ENCODE measurements at places on chromosomes 7 and 10.

- DNase-seq = no peak
Measured at GRCh38 chr7:67653856-67654454, 657.3 kb downstream of the TYW1 start.

GRCh38 chr10:77212632-77213031 is 425.0 kb downstream of the KCNMA1 start:
- DNase-seq = no peak

DNA sequence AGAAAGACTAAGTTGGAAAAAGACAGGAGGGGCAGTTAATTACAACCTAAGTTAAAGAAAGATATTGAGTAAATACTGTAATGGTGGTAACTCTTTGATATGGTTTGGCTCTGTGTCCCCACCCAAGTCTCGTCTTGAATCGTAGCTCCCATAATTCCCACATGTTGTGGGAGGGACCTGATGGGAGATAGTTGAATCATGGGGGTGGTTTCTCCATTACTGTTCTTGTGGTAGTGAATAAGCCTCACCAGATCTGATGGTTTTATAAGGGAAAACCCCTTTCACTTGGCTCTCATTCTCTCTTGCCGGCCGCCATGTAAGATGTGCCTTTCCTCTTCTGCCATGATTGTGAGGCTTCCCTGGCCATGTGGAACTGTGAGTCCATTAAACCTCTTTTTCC is 143.8 kb downstream of the GRK5 start:
- no peak for DNase-seq

GRCh38 chr7:24967696-24968095 is 12.3 kb downstream of the OSBPL3 start:
- no peak for DNase-seq

DNA sequence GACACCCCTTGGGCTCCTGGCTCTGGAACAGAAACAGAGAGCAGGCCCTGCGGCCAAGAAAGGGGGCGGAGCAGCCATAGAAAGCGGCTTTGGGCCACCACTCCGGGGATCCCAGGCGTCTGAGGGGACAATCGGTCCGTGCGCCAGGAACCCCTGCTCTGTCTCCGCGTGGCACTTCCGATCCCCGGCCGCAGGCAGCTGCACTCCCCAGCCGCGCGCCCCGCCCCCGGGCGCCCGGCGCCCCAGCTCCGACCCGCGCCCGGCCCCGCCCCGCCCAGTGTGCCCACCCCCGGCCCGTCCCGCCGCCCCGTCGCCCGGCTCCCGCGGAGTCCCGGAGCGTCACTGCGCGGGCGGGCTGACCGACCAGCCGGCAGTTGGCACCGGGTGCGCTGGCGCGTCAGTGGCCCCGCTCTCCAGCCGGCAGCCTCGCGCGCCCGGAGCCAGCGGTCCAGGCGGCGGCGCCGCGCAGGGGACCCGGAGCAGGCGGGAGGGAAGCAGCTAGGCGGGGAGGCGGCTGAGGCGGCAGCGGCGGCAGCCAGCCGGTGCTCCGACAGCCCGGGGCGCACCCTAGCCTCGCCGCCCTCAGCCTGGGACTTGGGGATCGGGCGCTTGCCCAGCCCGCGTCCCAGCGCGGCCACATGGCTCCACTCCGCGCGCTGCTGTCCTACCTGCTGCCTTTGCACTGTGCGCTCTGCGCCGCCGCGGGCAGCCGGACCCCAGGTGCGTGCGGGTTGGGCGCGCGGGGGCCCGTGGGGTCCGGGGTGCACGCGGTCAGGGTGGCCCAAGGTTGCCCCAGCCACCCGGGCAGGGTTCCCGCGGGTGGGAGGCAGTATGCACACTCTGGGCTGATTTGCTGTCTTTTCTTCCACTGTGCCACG is at the start of gene ADAMTS14:
ADAMTS14 (plus strand) TSS at position 342 of the 878 bp plus-strand sequence; CDS start at position 639, 297 bp downstream.
- no peak for DNase-seq

- peak; percentile 72 for DNase-seq
Measured at GRCh38 chr10:104337521-104337984, 712 bp downstream of the ITPRIP start.

- DNase-seq = no peak
Measured at GRCh38 chr10:24834869-24835268, 111.2 kb upstream of the ARHGAP21 start.

DNA sequence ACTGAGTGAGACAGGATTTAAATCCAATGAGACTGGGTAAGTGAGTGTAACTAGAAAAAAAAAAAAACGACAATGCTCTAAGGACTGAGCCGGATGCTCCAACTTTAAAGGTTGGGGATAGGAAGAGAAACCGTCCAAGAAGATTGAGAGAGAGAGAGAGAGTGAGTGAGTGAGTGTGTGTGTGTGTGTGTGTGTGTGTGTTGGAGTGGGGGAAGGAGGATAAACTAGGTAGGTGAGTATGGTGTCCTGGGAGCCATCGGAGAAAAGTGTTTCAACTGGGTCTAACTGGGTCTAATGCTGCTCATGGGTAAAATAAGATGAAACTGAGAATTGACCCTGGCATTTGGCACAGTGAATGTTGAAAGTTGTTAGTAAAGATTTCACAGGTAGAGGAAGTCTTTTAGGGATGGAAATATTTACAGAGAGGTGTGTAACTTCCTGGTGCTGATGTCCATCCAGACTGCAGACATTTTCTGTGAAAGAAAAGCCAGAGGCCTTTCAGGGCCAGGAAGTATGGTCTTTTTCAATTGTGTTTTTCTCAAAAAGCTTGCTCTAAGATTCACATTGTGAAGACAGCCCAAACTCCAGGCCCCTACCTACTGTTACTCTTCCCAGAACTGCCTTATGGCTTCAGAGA is 14.2 kb downstream of the ENTPD1 start:
- no peak for DNase-seq

DNA sequence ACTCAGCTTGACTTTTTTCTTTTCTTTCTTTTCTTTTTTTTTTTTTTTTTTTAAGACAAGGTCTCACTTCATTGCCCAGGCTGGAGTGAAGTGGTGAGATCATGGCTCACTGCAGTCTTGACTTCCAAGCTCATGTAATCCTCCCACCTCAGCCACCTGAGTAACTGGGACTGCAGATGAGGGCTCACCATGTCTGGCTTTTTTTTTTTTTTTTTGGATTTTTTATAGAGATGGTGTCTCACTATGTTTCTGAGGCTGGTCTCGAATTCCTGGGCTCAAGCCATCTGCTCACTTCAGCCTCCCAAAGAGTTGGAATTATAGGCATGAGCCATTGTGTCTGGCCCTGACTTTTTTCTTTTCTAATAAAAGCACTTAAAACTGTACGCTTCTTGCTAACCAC is 358.2 kb upstream of the IGFBP3 start:
- no peak for DNase-seq

- no peak for DNase-seq
Measured at GRCh38 chr10:35206274-35206673, 79.6 kb downstream of the CREM start.

DNA sequence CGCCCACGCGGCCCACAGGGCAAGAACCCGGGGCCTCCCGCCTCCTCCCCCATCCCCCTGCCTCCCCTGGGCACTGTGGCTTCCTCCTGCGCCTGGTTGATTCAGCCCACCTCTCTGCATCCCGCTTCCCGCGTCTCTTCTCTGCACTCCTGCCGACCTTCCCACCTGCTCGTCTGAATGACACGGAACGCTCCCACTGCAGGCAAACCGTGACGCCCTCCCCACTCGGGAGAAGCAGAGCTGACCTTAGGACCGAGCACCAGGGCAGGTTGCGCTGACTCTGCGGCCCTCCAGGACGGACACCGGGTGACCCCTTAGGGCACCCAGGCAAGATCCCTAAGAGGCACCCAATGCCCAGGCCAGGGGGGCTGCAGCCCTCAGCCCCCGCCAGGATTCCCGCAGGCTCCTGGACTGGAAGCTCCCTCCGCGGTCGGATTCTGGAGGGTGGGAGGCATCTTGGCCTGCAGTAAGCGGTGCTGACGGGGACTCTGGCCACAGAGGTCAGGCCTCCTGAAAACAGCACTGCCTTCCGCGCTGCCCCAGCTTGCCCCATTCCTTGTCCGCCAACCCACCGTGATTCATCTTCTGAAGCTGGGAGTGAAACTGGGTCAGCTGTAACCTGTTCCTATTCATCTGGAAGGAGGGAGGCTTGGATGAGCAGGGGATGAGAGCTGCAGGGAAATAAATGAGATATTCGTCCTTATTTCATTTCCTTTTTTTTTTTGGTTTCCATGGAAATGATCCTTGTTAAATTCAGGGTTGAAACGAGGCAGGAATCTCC is 990 bp downstream of the CALML3 start:
- DNase-seq = no peak

DNA sequence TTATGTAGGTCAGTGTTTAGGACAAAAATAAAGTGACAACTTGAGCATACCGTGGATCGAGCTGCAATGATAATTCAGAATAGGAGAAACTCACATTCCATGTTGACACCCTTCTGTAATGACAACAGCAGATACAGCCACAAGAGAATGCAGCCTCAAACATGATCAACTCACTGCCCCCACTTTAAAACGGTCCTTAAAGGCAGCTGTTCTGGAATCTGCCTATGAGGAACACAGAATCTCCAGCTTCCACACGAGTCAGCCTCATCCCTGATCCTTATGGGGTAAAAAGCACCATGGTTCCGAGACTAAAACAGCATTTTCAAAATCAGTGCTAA is 32.5 kb upstream of the DAGLB start:
- DNase-seq = no peak

DNA sequence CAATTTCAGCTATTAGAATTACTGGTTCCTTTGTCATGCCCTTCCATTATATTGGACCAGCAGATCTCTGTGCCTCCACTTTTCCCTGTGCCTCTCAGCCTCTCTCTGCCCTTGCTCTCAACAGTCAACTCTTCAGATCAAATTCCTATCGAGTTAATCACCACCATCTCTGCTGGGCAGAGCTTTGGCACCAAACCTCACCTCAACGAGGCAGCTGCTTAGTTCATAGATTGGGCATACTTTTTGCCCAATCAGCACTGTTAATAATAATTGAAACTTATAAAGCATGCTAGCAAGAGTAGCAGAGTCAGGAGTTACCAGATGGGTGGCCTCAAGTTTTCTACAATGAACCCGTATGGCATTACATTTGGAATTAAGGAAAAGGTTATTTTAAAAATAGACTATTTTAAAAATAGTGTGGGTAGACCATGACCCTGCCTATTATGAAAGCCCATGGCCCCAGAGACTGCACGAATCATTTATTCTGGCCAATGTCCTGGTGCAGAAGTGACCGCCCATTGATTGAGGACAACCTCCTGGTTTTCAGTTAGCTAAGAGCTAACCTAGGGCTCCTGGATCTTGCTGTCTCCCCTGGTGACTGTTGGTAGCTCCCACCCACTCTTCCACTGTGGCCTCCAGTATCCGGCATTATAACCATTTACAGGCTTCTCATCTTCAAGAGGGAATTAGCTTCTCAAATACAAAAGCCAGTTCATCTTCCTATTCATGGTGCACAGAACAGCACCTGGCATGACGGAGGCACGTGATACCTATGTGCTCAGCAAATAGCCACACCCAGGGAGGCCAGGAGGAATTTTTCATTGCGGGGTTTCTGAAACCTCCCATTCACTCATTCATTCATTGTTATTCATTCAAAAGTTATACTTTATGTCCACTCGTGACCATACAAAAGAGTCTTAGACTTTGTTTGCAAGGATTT is 265.4 kb downstream of the INHBA start:
- no peak for DNase-seq

GRCh38 chr10:95375418-95375817 is 84.6 kb upstream of the PDLIM1 start:
- no peak for DNase-seq

DNA sequence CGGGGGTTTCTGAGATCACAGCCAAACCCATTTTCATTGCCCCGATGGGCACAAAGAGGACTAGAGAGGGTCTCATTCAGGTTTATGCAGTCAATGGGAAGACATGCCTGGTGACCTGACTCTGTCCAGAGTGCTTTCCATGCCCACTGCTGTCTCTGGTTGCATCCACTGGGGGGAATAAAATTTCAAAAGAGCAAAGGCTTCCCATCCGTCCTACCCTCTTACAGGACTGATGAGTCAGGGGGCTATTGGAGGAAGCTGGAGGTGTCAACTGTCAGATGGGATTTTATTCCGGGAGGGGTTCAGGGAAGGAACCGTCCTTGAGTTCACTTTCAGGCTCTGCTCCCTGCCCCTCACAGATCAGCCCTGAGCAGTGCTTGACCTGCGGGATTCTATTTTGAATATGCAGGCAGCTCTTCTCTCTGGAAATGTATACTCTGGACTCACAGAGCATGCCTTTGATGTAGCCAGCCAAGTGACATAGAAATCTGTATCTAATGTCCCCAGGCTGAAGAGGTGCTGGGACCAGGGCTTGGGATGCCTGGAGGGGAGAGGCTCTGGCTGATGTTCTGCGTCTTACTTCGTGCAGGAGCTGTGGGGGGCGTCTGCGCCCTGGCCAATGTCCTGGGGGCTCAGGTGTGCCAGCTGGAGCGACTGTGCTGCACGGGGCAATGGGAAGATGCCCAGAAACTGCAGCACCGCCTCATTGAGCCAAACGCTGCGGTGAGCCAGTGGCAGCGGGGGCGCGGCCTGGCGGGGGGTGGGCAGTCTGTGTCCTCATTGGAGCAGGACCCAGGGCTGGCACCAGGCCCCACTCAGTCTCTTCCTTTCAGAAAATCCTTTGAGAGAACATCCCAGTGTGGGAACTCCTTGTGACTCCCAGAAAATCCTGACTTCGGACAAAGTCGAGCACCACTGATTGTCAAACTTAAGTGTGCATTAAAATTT is 12.0 kb downstream of the C10orf62 start:
- no peak for DNase-seq
